ENCODE measurements at places on chromosomes 7 and 10.
A peak's percentile ranks its signal among the peaks of the same experiment; 100 is the strongest.

DNA sequence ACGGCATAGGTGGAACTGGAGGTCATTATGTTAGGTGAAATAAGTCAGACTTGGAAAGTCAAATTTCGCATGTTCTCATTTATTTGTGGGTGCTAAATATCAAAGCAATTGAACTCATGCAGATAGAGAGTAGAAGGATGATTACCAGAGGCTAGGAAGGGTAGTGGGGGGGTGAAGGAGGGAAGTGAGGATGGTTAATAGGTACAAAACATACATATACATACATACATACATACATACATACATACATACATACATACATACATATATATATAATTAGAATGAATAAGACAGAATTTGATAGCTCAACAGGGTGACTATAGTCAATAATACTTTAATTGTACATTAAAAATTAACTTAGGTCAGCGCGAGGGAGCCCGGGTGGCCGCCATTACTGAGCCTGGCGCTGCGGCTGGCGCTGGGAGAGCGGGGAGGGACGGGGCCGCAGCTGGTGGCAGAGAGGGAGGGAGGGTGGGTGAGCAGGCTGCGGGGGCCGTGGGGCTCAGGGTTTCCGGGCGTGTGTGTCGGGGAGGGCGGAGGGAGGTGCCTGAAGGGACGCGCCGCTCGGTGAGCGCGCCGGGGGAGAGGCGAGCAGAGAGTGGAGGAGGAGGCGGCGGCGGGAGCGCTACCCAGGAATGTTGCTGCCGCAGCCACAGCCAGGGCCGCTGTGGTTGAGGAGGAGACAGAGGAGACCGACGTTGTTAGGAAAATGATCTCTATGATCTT is 85.8 kb upstream of the EGFR start:
- DNase-seq: peak; percentile 84

- no peak for DNase-seq
Observed at GRCh38 chr10:131909014-131909808, 8.4 kb downstream of the PPP2R2D start.

DNA sequence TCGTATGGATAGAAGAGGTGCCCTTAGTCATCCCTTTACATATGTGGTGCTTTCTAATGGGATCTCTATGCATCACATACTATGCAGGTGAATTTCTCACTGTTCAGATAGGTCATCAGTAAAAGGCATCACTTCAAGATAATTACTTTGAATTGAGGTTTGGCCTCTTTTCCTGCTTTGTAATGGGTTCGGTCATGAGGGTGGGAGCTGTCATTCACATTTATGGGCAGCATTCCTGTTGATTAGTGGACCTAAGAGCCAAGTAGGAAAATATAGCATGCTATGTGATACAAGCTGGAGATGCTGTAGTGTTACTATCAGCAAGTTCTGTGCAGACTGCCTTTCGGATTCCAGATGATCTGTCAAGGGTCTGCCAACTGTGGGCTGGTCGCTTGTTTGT is 156.3 kb downstream of the LCOR start:
- DNase-seq: no peak

- DNase-seq: no peak
Observed at GRCh38 chr7:123275036-123275753, 75.4 kb upstream of the SLC13A1 start.

DNA sequence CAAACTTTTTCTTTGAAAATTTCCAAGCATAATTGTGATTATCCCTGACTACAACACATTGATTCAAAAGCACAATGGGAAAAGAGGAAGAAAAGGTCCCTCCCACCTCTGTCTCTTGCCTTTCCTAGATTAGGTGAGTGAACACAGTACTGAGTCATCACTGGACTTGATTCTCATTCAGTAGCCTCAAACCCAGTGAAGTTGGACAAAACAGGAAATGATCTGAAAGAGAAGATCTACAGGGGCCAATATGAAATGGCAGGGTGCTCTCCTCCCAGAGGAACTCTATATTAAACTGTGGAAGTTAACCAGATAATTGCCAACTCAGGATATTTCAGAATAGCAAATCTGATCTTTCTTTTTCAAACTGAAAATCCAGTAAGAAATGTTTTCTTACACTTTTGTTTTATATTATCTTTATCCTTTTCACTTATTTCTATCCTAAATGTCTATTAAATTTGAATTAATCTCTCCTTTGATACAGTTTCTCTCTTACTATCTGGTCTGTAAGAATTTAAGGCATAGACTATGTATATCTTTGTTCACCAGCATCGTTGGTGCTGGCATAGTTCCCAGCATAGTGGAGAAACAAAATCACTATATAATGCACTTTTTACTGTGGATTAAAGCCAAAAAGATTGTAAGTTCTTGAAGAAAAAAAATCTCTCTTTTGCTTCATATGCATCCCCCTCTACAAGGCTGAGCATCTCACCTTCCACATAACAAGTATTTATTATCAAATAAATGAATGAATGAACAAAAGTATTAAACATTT is 41.4 kb upstream of the IKZF1 start:
- DNase-seq: no peak

GRCh38 chr7:70434376-70434775 is 697.6 kb upstream of the GALNT17 start:
- DNase-seq: no peak

GRCh38 chr10:62917475-62918238 is 101.5 kb upstream of the EGR2 start:
- DNase-seq: no peak

GRCh38 chr10:124464028-124464965 is 2.7 kb downstream of the LHPP start:
- DNase-seq: no peak

GRCh38 chr7:41093141-41093540 is 609.7 kb downstream of the INHBA start:
- DNase-seq: no peak

GRCh38 chr10:97726636-97727178 is 10.2 kb upstream of the ZFYVE27 start:
- DNase-seq: no peak

- DNase-seq: peak; percentile 46
Observed at GRCh38 chr7:50534690-50535290, 30.4 kb downstream of the DDC start.

DNA sequence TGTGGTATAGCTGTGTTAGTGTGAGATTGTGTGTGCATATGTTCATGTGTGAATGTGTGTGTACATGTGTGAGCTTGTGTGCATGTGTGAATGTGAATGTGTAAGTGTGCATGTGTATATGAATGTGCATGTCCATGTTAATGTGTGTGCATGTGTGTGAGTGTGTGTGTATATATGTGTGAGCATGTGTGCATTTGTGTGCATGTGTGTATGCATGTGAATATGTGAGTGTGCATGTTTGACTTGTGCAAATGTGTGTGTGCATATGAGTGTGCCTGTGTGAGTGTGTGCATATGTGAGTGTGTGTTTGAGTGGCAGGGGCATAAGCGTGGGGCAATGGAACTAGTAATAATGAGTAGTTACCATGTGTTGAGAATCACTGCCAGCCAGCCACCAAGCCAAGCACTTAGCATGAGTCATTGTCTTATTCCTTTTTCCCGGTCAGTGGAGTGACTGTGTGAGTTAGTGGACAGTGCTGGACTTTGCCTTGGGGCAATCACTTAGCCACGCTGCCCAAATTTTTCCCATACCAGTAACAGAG is 46.3 kb upstream of the SHH start:
- DNase-seq: no peak

DNA sequence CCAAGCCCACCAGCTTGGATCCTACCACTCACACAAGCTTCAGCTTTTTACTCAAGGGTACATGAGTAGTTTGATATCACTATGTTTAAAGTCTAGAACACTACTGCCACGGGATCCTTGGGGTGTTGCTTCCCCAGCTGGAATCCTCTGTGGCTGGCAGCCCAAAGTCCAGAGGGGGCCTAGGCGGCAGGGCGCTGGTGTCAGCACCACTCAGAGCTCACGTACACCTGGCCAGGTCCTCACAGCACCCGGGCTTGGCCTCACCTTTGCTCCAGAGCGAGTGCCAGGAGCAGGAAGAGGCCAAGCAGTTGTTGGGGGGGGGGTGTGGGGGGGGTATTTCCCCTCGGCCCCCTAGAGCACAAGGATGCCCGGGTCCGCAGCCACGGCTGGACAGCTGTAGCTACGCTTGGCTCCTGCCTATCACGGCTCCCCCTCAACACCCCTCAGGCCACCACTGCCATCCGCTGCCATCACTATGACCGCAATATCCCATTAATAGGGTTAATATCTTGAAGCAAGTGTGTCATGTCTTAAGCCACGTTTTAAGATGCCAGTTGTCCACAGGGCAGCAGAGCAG is 17.0 kb downstream of the ZDHHC6 start:
- no peak for DNase-seq

- DNase-seq: no peak
Observed at GRCh38 chr7:43201912-43202311, 89.5 kb downstream of the HECW1 start.

GRCh38 chr10:118102121-118102520 is 55.4 kb upstream of the RAB11FIP2 start:
- DNase-seq: no peak

GRCh38 chr7:113281223-113281622 is 162.9 kb upstream of the SMIM30 start:
- DNase-seq: no peak

DNA sequence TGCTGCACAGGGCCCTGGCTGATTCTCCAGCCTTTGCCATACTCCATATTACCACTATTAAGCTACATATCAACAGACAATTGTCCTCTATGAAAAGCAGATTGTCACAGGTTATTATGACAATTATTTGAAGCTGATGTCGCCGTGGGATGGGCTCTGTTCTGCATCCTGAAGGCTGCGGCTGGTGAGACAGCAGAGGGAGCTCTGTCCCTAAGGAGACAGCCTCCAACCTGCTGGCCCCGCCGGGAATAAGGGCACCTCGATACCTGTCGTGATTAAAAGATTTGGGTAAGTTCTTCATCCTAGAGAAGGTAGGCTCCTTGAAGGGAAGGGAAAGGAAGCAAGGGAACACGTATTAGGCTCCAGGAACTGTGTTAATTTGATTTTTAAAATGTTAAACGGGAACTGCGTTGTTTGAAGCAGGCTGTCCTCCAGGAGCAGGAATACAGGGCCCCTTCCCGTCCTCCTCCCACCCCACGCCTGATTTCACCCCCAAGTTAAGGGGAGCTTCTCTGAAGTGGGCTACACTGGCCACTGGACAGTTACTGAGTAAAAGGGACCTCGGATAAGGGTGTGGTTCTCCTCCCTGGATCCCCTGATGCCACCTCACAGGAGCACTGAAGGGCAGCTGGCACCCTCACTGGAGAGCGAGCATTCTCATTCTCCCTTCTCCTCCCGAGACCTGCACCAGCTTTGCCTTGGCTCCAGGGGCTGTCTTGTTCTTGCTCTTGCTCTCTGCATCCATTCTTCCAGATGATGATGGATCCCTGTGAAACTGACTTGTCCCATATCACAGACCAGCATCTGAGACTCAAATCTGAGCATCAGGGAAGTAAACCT is 11.8 kb upstream of the TIAL1 start:
- peak; percentile 29 for DNase-seq

- DNase-seq: no peak
Observed at GRCh38 chr10:77422491-77423338, 214.9 kb downstream of the KCNMA1 start.

GRCh38 chr10:5711642-5712041 is 27.0 kb downstream of the TASOR2 start:
- no peak for DNase-seq

DNA sequence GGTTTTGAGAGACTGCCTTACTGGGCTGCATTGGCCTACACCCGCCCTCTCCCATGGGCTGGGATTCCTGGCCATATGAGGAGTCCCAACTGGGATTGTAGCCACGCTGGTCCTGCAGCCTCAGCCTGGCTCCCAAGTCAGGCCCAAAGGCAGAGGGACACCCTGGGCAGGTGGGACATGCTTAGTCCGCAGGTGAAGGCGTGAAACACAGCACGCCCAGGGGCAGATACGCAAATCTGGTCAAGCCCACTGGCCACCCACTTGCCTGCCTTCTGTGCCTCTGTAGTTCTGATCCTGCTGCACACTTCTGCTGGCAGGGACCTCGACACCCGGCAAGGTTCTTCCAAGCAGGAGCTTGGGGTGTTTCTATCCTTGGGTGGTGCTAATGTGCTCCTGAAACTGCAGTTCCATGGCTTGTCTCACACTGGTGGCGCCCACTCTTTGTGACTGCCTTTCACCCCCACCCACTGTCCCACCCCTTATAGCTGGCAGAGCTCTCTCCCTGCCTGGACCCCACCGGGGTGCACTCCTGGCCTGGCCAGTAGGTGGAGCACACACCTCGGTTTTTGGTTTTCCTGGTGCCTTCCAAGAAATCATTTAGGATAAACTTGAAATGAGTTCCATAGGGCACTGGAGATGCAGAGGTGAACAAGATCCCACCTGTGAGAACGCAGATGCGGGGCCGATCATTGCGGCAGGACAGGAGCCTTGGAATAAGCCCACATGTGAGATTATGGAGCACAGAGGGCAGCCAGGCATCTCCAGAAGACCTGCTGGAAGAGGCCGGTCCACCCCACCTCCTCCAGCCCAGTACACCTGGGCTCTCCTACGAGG is 47.9 kb downstream of the MKI67 start:
- DNase-seq: peak; percentile 81

DNA sequence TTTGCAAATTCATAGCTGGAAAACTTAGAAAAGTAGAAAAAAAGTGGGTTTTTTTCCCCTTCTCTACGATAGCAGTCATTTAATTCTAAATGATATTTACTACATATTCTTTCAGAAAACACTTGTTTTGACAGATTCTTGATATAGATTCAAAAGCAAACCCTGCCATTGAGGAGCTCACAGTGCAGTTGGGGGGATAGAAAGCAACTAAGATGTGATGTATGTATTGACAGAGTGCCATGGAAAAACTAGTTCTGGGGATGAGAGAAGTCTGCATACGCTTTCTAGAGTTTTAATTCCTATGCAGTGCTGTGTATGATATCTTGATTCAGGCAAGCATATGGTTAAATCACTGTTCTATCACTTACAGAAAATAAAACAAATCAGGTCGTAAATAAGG is 436.6 kb upstream of the GHITM start:
- DNase-seq: no peak

DNA sequence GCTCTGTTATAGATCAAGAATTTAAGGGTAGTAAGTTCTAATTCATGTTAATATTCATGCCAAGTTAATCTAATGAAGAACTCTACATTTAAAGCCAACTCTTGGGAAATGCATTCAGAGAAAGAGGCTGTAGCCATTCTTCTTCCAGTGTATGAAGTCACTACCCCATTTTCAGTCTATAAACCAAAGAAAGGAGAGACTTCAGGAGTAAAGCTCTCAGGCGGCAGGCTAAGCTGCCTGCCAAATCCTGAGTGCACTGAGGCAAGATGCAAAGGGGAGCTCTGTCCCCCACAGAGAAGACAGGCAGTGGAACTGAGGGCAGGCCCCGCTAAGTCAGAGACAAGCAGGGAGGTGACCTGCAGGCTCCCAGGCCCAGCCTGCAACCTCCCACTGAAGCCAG is 41.5 kb downstream of the SLIT1 start:
- DNase-seq: no peak
